ENCODE measurements at places on chromosomes 6 and 20.

DNA sequence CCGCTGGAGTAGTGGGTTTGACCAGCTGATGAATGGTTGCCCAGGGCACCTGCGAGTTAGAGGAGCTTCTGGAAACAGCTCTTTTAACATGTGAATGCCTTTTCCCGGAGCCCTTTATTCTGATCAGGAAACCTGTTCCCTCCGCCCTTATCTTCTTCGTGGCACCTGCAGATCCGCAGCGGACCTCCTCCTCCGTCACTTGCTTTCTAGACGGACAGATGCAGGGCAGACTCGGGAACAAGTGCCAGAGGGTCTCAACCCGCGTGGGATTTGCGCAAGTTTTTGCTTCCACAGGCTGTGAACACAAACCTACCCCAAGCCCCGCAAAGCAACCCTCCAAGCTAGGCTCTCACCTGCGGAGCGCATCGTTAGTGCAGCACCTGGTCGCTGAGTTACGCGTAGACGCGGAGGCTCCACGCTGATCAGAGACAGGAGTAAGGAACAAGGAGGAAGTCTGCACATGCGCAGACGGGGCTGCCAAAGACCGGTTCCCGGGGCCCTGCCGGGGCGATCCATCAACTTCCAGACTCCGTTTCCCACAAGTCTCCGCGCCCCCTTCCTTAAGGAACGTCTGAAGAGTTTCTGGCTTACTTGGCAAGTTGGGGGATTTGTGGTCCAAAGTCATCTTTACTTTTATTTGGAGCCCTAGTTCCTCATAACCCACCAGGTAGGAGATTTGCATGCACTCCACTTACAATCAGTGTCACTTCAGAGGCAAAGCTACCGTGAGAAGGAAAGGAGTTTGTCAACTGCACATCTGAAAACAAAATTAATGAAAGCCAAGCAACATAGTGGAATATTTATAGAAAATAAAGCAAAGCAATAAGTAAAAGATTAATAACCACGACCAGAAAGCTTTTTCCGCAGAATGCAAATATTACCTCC, 52.7 kb upstream of the ELMO2 start:
- no peak for DNase-seq

- peak; percentile 63 for DNase-seq
These were observed 64.3 kb downstream of the ANKS1A start for GRCh38 chr6:34953061-34954025.

DNA sequence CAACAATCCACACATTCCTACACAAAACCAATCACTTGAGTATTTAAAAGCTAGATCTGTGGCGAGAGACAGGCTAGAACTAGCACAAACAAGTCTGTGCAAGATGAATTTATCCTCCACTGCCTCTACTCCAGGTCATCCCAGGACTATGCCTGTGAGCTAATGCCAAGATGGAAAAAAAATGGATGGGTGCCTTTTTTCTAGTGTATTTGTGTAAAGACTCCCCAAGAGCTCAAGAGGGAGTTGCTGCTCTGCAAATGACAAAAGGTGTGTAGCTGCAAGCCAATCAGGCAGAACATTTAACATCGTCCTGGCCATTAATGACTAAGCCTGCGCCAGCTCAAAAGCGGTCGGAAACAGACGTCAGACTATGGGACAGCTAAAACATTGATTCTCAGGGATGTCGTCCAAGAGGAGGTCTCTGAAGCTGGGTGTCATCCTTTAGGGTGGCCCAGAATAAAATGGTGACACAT, 21.9 kb downstream of the ATXN1 start:
- no peak for DNase-seq

DNA sequence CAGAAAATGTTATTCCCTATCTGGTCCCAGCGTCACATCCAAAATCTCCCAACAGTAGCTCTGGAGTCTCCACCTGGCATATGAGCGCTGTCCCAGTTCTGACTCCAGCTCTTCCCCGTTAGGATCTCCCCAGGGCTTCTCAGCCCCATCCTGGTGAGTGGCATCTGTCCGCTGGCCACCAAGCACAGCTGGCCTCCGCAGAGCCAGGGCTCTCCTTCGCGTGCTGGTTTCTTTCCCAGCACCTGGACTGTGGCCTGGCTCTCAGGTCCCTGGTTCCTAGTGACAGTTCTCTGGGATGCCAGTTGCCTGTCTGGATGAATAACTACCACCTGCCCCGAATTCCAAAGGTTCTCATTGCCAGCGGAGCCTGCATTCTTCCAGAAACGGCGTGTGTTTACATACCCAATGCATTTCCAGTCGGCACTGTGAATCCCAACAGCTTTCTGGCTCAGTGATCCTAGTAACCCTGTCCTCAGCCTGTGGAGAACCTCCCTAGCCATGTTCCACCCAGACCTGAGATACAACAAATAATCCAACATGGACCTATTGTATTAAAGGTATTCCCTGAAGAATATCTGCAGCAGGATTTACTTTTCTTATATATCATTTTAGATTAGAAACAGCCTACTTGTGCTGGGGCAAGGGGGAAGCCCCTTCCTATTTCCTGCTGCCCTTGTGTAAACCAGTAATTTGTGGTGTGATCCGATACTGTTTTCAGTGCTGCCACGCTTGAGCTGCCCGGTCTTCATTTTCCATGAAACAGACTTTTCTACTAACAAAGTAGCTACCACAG, 69.9 kb upstream of the PDE10A start:
- DNase-seq = no peak

DNA sequence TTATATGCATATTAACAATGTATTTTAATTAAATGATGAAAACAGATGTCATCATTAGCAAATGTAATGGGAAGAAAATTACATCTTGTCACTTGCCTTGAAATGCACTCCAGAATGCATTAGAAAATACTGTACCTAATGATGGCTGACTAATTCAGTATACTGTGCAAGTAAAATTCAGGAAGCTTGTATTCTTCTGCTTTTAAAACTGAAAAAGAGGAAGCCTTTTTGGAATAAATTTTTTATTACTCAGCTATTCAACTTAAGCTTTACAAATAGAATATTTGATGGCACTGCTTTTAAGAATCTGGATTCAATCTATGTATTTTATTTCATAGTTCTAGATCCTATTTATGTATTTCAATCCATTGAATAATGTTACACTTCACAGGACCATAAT, 195.5 kb downstream of the RIMS1 start:
- no peak for DNase-seq

GRCh38 chr6:13678255-13678983, 33.2 kb downstream of the RANBP9 start:
- DNase-seq = no peak

Measured in stromal cell of bone marrow (primary cell).